ENCODE measurements at places on chromosomes 6 and 20.

GRCh38 chr20:5784735-5785134 lies 34.5 kb downstream of the SHLD1 start:
- ATAC-seq, result no peak

- ATAC-seq, result peak; percentile 59
These were observed 312 bp downstream of the TXNDC5 start for GRCh38 chr6:7910298-7910653.

GRCh38 chr6:125415913-125416312 lies 114.1 kb upstream of the HDDC2 start:
- no peak for ATAC-seq

- no peak for ATAC-seq
These were observed 8.3 kb downstream of the HSF2 start for GRCh38 chr6:122407712-122408111.

GRCh38 chr6:43823879-43824702 lies 54.1 kb downstream of the VEGFA start:
- no peak for ATAC-seq
